ENCODE measurements at places on chromosomes 12 and 14.

GRCh38 chr12:22408610-22409376 lies 74.3 kb upstream of the ST8SIA1 start:
- no peak for DNase-seq

DNA sequence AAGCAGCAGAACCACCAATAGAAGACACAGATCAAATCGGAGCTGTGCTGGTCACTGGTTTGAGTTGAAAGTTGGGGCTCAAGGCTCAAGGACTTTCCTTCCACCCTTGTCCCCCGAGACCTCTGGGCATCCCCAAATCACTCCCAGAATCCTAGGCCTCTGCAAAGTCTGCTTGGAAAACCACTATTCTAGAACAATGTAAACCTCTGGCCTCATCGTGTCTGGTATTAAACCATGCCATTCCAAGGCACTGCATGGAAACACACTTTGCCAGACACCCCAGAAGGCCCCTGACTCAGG lies 288.0 kb downstream of the DPF3 start:
- DNase-seq = no peak

DNA sequence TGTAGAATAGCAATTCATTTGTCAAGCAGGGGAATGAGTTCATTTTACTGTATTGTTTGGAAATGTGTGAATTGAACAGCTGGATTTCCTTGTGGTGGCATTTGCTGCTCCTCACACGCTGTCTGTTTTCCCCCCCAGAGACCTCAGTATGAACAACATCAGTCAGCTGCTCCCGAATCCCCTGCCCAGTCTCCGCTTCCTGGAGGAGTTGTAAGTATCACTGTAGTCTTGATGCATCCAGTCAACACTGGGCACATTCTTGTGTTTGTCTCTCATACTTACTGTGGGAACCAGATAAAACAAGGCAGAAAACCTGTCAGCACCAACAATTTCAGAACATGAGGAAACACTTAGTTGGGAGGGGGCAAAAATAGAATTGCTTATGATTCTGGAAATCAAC lies 64.9 kb downstream of the LGR5 start:
- DNase-seq = no peak

DNA sequence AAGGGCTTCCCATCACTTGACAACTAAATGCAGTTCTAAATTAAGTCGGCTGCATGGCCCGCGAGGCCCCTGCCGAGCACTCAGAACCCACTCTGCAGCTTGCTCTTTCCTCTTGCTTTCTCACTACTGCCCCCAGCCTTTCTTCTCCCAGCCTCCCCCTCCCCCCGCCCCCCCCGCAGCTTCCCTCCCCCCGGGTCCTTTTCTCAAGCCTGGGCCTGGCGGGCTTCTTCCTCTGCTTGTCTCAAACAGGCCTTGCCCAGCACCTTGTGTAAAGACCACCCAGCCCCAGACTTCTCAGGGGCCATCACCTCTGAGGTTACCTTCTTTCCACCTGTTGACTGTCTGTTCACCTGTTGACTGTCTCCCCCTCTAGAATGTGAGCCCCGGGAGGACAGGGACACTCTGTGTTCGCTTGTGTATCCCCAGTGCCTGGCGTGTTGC lies 1.1 kb downstream of the CYP46A1 start:
- DNase-seq = no peak

DNA sequence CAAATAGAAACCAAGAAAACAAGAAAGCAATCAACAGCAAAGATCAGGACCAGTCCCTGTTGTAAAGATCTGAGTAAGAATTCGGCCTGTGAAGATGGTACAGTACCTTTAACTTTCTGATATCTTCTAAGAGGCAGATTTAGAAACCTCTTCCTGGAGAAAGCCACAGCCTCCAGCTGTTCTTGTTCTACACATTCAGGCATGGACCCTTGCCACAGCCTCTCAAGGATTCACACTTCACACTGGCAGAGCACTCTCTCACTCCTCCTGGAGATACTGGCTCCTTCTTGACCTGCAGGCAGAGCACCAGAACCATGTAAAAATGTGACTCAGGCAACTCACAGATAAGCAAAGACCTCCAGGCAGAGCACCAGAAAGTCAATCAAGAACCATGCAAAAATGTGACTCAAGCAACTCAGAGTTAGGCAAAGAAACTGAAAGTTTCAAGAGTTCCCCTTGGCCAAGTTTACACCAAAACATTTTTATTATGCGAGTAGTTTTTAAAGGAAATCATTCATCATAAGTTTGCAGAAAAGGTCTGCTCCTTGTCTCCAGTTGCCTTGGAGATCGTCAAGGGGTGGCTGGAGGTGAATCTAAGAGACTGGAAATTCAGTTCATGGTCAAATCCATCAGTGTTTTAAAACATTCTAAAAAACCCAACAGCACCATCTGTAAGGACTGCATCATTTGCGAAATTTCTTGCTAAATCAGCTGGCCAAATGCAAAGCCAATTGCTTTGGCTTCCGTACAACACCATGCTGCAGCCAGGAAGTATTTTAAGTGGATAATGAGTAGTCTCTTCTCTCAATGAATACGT lies 119.3 kb upstream of the MDM1 start:
- no peak for DNase-seq

- no peak for DNase-seq
These were observed 35.3 kb downstream of the MIPOL1 start for GRCh38 chr14:37232907-37233481.

GRCh38 chr14:68248481-68249255 lies 429.1 kb downstream of the RAD51B start:
- DNase-seq = peak; percentile 22

GRCh38 chr14:23068789-23069412 lies 11.6 kb upstream of the CDH24 start:
- DNase-seq = no peak

- no peak for DNase-seq
These were observed 1.4 kb downstream of the LRFN5 start for GRCh38 chr14:41607966-41608663.

DNA sequence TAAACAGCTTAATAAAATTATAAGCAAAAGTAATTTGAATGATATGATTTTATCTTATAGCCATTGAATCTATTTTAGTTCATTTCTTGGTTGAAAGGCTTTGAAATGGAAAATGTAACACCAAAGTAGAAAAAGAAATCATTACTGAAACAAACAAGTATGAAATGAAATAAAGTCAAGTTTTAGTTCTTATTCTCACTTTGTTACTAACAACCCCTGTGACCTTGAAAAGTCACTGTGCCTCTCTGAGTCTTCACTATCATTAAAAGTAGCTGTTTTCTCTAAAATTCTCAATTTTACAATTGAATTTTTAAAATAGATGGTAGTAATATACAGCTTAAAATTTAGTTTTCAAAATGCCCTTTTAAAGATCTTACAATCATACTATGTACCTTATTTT lies 32.4 kb upstream of the SLC17A8 start:
- no peak for DNase-seq

- no peak for DNase-seq
These were observed 13.5 kb upstream of the MYH6 start for GRCh38 chr14:23421594-23421993.

DNA sequence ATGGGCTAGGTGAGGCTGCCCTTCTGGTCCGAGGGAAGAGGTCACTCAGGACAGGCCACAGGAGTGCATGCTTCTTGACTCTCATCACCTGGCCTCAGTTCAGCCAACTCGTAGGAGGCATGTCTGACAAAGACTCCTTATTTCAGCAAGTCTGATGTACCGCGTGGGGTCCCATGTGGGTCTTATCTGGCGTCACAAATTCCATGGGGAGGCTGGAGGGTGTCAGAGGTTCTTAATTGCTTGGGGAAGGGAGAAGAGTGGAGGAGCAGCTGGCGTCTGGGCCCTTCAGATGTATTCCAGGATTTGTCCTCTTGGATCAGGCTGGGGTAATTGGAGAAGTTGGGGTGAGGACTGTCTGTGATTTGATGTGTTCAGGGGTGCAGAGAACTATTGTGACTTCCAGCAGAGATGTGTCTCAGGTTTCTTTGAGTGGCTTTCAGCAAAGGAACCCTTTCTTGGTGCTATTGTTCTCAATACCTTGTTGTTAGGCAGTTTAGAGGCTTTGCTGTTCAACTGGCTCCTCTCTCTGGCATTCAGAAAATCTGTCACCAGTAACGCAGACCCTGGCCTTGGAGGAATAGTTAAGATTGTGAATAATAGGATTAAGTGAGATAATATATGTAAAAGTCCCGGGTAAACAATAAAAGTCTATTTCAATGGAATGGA lies 60.1 kb downstream of the SUSD6 start:
- DNase-seq = no peak

DNA sequence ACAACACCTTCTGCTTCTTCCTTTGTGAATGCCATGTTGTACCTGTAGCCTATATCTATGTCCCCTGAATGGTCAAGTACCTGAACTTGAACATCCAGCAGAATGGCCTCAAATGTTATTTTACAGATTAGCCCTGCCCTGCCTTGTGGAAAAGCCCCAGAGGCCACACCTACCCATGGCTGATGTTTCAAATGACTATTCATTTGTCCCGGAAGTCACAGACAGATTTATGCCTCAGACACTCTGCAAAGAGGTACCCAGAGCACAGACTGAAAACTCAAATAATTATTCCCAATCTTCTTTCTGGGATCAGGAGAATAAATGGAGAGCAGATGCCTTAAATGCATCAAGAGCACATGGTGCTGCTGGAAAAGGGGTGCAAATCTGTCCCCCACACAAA lies 13.0 kb upstream of the DPF3 start:
- no peak for DNase-seq

DNA sequence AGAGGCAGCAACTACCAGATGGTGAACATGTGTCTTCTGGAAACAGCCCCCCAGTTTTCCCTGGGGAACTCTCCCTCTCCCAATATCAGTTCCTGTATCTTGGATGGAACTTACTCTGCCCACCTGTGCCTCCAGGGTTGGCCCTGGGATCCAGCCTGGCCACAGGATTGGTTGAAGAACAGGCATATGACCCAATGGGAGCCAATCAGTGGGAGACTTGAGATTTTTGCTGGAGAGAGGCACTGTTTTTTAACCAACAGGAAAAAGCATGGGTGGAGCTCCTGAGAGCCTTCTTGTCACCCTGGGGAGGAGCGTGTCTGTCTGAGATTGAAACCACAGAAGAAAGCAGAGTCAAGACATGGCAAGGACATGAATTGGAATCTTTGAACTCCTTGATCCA lies 33.6 kb upstream of the COX6A1 start:
- DNase-seq = no peak
